CD4-positive, alpha-beta T cell treated with Interleukin-15 for 4 hours (primary cell): ENCODE measurements at places on chromosomes 3 and 15.
A peak's percentile ranks its signal among the peaks of the same experiment; 100 is the strongest.

GRCh38 chr3:136658946-136659682, 93.1 kb downstream of the STAG1 start:
- no peak for DNase-seq

- no peak for DNase-seq
Observed at GRCh38 chr3:183455089-183455488, 26.7 kb upstream of the MCF2L2 start.

DNA sequence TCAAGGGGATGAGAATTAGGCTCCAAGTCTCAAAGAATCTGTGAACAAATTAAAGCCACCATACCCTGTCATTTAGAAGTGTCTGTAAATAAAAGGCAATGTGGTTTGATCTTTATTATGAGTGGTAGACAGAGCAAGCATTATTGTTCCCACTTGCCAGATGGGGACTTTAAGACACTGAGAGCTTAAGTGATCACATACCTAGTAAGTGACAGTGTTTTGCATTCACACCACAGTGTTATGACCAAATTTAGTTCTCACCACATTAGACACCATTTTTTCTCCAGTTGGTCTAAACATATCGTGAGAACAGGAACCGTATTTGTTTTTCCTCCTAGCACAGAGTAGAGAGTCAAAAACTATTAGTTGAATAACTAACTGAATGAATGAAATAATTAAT, 13.2 kb upstream of the ZBED2 start:
- peak; percentile 34 for DNase-seq

DNA sequence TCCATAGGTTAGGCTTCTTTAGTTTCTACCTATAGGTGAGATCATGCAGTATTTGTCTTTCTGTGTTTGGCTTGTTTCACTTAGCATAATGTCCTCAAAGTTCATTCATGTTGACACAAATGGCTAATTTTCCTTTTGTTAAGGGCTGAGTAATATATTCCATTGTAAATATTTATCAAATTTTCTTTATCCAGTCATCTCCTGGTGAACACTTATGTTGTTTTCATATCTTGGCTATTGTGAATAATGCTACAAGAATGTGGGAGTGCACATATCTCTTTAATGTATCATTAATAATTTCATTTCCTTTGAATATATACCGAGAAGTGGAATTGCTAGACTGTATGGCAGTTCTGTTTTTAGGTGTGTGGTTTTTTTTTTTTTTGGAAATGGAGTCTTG, 250.9 kb upstream of the SEMA6D start:
- DNase-seq, result no peak

DNA sequence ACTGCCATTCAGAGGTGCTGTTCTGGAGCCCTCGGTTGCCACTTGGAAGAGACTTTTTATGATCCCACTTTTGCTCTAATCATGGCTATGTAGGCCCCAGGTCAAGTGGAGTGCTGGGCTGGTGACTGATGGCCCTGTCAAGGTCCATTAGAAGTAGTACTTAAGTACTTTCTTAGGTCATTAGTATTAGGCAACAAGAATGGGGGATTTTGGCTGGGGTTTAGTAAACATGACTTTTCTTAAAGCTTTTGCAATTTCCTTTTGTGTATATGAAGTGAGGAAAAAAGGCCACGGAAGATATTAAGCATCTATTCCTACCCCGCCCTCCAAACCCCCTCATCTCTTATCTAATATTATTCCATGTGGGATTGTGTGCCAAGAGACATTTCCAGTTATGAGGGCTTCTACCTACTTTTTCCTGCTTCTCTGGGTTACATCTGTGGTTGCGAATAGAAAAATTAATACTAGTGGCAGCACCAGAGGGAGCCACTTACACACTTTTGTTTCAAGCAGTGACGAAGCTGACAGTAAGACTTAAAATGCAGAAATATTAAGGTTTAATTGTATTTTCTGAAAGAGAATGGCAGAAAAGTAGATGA, 13.9 kb downstream of the NLGN1 start:
- no peak for DNase-seq
